ENCODE measurements at places on chromosomes 4 and X.

DNA sequence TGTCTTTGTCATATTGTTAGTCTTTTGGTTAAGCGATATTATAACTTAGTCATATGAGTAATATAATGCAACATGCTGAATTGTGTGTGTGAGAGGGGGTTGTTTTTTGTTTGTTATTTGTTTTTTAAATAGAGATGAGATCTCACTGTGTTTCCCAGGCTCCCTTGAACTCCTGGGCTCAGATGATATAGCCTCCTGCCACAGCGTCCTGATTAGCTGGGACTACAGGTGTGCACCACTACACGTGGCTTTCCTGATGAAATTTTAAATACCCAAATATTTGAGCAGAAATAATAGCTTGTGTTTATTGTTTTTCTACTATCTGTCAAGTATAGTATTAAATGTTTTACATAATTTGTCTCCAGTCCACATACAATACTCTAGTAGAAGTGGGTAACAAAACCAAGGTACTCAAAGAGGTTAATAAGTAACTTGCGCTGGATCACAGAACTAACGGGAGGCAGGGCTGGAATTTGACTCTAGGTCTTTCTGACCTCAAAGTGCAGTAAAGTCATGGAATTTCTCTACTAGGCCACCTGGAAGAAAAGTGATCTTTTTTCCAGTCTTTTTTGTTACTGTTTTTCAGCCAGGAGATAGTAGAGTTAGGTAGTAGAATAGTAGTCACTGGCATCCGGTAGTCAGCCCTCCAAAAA lies 47.8 kb downstream of the CLCN3 start:
- DNase-seq = no peak

DNA sequence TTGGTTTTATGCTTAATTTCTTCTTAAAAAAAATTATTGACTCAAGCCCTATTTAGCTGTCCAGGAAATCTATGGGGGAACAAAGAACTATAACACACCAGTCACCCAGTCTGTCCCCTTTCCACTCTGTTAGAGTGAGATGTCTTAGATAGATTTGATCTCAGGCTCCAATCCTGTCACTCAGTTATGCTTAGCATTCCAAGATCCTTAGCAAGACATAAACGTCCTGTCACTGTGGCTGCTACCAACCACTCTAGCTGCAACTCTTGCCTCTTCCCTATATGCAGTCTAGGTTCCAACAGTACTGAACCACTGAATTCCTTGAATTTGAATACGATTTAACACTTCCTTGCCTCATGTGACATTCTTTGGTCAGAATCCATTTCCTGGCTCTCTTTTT lies 241.9 kb upstream of the NWD2 start:
- DNase-seq = no peak

GRCh38 chr4:42844422-42845070 lies 48.0 kb upstream of the GRXCR1 start:
- no peak for DNase-seq

GRCh38 chr4:123922847-123923246 lies 526.3 kb downstream of the SPRY1 start:
- DNase-seq = no peak

GRCh38 chr4:88725986-88726385 lies 28.4 kb upstream of the NAP1L5 start:
- no peak for DNase-seq

GRCh38 chrX:24643116-24643515 lies 4.0 kb downstream of the PCYT1B start:
- no peak for DNase-seq

- DNase-seq = no peak
Measured at GRCh38 chr4:13917015-13917414, 289.5 kb upstream of the BOD1L1 start.

- DNase-seq = no peak
Measured at GRCh38 chrX:103806862-103807474, 25.1 kb downstream of the RAB9B start.

DNA sequence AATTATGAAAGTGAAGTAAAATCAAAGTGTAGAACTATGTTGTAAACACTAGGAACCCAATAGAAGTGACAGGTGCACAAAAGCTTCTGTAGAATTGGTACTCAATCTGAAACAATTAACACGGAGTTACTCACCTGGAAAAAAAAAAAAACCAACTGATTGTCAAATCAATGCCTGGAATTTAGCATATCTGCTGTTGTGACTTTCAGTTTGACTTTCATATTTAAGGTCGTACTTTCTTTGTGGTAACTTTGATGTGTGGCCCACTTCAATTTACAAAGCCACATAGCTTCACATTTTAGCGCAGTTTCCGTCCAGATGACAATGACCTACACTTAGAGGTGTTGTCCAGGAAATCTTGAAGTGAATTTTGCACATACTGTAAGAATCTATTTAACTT lies 1124.9 kb downstream of the STIM2 start:
- no peak for DNase-seq
